ENCODE measurements at places on chromosomes 2 and 18.
A peak's percentile ranks its signal among the peaks of the same experiment; 100 is the strongest.

DNA sequence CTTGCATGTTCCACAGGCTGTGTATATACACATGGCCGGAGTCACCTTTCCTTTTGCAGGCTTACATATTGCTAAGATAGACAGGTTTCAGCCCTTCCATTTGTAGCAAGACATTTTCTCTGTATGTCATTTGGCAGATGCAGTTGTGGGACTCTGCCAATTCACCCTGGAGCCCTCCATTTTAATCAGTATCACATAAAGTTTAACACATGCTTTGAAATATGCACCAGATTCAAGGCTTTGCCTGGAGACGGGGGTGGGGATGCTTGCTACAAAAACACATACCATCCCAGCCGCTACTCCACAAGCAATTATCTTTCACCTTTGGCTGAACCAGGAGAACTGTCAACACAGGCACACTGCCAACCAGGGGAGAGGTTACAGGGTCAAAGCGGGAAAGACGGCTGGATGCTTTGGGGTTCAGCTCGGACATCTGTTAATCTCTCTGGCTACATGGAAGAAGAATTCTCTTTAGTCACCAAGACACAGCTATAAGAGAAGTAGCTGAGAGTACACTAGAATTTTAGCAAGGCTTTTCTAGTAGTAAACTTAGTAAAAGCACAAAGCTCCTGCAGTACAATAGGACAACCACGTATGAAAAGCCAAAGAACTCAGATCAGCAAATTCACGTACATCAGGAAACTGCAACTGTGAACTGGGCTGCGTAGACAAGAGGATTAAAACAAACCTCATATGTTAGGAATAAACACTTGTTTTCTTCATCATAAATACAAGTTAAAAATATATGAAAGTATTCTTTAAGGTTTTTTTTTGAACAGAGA is 130.9 kb downstream of the EXOC6B start:
- DNase-seq: no peak

DNA sequence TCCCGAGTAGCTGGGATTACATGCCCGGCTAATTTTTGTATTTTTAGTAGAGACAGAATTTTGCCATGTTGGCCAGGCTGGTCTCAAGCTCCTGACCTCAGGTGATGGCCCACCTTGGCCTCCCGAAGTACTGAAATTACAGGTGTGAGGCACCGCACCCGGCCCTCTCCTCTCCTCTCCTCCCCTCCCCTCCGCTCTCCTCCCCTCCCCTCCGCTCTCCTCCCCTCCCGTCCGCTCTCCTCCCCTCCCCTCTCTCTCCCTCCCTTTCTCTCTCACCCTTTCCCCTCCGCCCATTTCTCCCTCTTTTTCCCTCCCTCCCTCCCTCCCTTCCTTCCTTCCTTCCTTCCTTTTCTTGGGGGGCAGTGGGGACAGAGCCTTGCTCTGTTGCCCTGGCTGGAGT is 28.4 kb downstream of the CD8B start:
- DNase-seq: no peak

DNA sequence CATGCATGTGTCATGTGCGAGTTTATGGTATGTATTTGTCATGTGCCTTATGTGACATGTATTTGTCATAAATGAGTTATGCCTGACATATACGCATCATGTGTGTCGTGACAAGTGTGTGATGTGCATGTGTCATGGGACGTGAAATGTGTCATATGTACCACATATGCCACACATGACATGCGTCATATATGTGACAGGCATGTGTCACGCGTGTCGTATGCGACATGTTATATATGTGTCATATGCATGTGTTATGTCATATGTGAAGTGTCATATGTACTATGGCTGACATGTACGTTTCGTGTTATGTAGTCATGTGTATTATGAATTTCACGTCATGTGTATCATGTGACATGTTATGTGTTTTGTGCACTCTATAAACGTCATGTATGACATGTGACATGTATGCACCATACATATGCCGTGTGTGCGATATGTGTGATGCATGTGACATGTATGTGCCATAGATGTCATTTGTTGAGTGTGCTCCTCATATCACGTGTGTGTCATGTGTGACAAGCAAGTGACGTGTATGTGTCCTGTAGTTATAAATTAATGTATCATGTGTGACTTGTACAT is 2152.3 kb upstream of the PIK3C3 start:
- DNase-seq: no peak

GRCh38 chr18:62759704-62760402 is 44.5 kb downstream of the PHLPP1 start:
- no peak for DNase-seq

GRCh38 chr2:42792583-42793333 is at the start of gene HAAO:
Gene HAAO (minus strand): TSS chr2:42792583. CDS start chr2:42792536, 47 bp downstream.
- no peak for DNase-seq

DNA sequence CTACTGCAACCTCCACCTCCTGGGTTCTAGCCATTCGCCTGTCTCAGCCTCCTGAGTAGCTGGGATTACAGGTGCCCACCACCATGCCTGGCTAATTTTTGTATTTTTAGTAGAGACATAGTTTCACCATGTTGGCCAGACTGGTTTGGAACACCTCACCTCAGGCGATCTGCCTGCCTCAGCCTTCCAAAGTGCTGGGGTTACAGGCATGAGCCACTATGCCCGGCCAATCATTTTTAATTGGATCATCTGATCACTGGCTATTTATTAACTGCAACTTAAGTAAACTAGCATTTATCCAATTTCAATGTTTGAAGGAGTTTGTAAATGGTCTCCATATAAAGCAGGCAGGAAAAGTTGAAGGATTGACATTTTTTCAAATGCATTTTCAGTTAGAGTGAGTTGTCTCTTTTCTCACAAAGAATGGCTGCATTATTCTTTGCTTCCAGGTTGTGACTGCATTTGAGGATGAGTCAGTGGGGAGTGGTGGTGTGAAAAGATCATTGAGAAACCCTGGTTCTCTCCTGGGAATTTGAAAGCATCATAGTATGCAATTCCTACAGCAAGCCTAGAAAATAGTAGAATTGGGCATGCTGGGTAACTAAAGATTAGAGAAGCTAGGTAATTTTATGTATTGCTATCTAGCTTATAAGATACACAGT is 431.1 kb upstream of the ZEB2 start:
- DNase-seq: no peak

DNA sequence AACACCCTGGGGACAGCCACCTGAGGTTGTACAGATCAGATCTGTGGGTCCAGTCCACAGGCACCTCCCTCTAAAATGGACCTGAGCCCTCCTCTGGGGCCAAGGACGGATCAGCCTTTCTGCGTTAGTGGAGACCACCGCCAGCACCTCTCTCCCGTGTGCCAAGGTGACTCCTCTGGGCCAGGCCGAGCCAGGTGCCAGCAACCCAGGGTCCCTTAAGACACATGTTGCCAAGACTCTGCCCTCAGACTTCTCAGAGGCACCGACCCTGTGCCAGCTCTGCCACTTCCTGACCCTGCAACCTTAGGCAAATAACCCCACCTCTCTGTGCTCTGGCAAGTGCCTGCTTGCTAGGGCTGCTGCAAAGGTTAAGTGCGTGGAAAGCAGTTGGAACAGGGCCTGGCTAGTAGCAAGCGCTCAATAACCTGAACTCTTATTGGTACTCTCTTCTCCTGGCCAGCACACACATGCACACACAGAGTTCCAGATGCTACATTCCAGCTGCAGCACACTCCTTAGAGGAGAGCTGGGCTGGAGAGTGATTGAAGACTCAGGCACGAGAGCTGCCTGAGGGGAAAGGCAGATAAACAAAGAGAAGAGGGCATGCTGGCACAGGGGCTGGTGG is 105.6 kb downstream of the TNS1 start:
- no peak for DNase-seq

DNA sequence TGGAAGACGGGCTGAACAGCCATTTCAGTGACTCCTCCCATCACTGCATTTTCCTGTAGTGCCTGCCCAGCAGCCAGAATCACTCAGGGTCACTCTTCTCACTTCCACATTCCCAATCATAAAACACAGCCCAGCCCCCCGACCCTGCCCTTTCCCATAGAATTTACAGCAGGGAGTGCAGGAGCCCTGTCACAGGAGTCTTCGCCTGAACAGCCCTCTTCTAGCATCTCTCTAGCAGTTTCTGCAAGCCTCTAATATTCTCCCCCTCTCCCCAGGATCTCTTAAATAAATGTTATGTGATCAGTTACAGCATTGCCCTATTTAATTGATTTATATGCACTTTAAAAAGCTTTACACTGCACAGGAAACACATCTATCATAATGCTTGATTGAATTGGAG is 42.9 kb upstream of the KLHL29 start:
- DNase-seq: no peak

DNA sequence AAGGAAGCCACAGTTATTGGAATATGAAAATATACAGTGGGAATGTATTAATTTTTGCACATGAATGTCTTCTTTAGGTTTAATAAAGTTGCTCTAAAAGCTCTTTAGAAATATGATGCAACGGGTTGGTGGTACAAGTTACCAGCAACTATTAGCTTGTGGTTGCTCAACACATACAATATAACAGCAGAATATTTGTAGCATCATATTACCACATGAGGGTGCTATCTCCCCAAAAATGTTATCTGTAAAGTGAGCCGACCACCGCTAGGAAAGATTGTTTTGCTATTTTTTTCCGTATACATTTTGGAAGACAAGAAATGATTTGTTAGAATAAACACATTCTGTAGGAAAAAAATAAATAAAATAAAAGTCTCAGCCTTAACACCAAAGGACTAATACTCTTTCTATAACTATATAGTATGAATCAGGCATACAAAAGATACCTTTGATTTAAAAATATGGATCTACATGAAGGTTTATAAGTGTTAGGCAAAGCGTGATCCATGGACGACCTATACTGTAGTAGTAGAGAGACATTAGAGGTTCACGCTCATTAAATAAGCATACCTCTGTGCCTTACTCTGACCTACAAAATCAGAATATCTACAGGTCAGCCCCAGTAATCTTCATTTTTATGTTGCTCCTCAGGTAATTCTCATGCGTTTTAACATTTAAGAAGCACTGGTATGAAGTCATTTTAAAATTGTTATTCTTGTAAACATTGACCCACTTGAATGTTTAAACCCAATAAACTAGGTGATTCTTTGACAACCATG is 1110.6 kb upstream of the ACVR2A start:
- peak; percentile 32 for DNase-seq

GRCh38 chr2:60447943-60448342 is 105.5 kb downstream of the BCL11A start:
- DNase-seq: no peak

DNA sequence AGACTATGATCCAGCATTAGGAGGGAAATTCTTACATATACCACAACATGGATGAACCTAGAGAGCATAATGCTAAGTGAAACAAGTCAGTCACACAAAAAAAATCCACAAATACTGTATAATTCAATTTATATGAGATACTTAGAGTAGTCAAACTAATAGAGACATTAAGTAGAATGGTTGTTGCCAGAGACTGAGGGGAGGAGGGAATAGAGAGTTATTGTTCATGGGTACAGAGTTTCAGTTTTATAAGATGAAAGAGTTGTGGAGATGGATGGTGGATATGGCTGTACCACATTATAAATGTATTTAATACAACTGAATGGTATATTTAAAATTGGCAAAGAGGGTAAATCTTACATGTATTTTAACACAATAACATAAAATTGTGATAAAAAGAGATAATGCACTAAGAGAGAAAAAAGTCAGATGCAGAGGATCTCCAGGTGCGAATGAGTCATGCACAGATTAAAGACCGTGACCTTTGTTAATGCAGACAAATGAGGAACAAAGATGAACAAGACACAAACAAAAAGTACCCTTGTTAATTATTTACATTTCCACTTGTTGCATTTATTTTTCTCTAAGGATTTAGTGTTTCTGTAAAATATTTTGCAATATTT is 541.7 kb upstream of the MEX3C start:
- DNase-seq: no peak

GRCh38 chr18:10059610-10060468 is 146.0 kb downstream of the VAPA start:
- DNase-seq: no peak

DNA sequence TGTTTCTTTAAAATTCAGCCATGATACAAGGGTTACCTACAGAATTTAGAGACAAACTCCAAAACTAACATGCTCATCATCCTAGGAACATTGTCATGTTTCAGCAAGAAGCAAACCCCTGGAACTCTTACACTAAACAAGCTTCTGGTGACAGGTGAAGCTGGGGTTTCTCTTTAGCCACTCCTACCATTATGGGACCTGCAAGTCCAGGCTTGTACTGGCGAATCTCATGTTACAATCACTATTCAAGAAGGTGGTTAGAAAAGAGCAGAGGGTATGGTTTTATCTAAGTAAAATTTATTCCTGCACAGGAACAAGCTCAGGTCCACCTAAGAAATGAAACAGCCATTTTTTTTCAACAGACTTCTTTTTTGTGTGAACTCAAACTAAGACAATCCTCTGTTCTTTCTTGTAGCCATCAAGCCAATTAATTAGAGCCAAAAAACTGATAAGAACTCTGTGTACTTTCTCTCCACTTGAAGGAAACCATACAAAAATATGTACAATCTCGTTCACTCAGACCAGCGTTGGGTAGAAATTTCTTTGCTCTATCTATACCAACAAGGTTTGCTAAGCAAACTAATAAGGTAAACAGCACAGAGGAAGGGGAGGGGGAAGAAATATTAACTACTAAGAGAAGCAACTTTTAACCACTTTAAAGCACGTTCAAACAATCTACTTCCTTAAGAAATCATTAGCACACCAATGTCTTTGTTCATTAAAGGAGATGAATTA is 63.3 kb upstream of the NEDD4L start:
- DNase-seq: no peak

- no peak for DNase-seq
Measured at GRCh38 chr2:5764041-5764440, 71.9 kb downstream of the SOX11 start.

DNA sequence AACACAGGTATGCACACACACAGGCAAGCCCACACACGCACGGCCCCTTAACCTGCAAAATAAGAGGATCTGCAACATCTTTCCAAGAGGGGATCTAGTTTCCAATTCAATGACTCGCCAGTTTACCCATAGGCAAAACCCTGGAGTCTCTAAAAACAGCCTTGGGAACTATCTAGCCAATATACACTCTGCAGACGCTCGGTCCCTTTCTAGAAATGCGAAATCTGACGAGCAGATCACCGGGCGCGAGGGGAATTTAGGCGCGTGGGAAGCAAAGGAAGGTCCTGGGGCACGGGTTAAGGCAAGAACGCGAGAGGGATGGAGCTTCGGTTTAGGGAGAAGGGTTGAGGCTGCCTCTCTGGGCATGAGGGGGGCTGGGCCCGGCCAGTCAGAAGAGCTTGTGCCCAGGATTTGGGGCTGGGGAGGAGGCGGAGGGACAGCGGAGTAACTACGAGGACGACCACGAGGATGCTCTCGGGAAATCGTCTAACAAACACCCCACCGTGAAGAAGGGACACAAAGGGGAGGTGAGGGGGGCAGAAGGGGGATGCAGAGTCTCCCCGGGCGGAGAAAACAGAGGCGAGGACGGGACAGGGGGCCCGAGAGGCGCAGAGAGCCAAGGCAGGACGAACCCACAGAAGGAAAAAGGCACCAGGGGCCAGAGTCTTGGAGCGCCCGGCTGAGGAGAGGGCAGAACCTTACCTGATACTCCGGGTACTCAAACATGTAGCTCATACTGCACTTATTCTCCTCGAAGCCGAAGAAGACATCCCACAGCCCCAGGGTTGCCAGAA is 542 bp downstream of the PGAP1 start:
- DNase-seq: peak; percentile 52

GRCh38 chr2:136357007-136357380 is 239.0 kb upstream of the CXCR4 start:
- DNase-seq: no peak
